ENCODE measurements at places on chromosomes 11 and 22.

- DNase-seq, result no peak
Measured at GRCh38 chr11:8442301-8442700, 151.7 kb downstream of the STK33 start.

DNA sequence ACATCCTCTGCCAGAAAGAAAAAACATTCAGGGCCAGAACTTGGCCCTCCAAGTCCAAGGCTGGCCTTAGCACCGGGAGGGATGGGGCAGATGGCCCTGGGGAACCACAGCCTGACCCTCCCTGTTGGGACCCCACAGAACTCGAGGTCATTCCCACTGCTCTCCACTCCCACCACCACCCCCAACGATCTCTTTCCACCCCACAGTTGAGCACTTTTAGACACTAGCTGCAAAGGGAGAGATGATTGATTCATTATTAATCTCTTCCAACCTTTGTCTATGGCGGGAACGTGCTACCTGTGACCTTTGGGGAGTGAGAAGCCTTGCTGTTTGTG is 869.7 kb downstream of the BRD1 start:
- no peak for DNase-seq

- no peak for DNase-seq
Measured at GRCh38 chr11:79672786-79673185, 232.0 kb upstream of the TENM4 start.

- DNase-seq, result no peak
Measured at GRCh38 chr11:119700536-119701346, 28.3 kb downstream of the NECTIN1 start.

GRCh38 chr11:87260811-87261210 is 223.1 kb downstream of the TMEM135 start:
- DNase-seq, result no peak

GRCh38 chr11:40569947-40570531 is 889.4 kb downstream of the LRRC4C start:
- DNase-seq, result no peak

GRCh38 chr11:70147668-70148067 is 55.4 kb upstream of the FADD start:
- no peak for DNase-seq

- no peak for DNase-seq
Measured at GRCh38 chr22:19986410-19987341, 29.9 kb downstream of the ARVCF start.

GRCh38 chr22:34072585-34072984 is 152.3 kb upstream of the LARGE1 start:
- no peak for DNase-seq

DNA sequence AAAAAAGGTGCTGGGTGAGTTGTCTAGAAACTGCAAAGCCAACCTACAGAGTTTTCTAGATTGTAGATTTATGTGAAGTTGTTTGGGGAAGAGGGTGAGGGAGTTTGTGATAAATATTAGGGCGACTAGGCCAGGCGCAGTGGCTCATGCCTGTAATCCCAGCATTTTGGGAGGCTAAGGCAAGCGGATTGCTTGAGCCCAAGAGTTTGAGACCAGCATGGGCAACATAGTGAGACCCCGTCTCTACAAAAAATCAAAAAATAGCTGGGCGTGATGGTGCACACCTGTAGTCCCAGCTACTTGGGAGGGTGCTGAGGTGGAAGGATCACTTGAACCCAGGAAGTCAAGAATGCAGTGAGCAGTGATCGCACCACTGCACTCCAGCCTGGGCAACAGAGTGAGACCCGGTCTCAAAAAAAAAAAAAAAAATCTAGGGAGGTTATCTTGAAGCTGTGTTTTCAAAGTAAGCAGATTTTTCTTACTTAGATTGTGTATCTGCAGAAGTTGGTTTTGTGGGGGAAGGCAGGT is 844 bp downstream of the APOL6 start:
- no peak for DNase-seq

- DNase-seq, result no peak
Measured at GRCh38 chr11:119839476-119840133, 110.6 kb upstream of the NECTIN1 start.

DNA sequence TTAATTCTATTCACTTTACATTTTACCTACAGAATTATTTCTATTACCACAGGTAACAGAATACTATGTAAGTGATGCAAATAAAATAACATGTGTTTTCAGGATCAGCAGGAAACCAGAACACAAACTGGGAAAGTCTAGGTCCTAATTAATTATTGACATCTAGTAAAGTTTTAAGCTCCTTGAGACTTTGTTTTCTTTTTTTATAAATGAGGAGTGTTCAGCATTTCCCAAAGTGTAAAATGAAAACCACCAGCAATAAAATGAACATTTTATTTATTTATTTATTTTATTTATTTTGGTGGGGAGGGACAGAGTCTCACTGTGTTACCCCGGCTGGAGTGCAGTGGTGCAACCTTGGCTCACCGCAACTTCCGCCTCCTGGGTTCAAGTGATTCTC is 123.6 kb downstream of the ARHGAP42 start:
- DNase-seq, result no peak

- DNase-seq, result no peak
Measured at GRCh38 chr22:40426594-40427333, 56.4 kb downstream of the SGSM3 start.

DNA sequence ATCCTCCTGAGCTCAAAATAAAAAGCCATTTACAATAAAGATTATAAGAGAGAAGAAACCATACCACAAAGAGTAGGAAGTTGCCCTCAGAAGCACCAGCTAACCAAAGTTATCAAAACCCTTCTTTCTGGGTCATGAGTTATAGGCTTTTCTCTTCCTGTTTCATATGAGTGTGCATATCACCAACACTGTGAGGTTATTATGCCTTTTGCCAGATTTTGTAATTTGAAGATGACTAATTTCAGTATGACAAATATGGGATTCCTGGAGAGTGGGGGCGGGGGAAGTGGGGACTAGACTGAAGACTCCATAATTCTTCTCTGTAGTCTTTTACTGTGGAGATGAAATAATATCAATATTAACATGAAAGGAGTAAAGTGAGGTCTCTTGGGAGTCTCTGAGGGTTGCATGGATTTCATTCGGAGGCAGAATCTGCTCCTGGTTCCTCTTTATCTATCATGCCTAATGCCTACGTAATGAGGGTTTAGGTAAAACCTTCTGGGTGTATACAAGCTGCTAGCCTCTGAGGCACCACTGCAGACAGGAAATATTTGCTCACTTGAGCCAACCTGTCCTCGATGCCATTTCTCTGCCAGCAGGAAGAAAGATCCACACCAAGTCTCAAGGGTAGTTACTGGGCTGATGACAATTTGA is 2.1 kb downstream of the LPXN start:
- DNase-seq, result no peak

DNA sequence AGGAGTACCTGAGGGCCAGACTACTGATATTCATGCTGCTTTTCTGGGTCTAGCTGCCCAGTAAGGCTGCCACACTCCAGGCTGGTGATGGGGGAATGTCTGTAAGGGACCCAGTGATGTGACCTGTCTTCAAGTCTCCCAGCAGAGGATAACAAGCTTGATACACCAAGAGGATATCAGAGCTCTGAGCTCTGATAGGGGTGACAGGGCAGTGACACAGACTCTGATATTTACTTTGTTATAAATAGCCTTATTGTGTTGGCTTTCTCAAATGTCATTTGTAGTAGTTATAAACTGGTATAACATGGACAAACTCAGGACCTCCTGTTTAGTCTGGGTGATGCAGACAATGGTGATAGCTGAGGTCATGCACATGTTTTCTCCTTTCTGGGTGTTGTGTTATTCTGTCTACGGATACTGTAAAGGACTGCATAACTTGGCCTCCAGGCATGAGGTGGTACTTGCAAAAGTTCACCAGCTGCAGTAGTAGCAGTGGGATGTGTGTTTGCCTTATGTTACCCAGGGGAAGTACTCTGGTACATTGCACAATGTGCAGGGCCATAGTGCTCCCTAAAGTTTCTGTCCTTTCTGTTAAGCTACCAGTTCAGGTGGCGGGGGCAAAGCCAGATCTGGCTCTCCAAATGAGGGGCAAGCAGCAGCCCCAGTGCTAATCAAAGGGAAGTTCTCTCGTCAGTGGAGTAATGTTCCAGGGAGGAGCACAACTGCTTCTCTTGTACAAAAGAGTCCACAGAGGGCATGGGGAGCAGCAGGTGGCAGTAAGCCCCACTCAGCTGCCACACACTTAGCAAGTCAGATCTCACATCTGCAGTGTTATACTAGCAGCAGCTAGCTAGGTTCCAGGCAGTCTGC is 812.2 kb downstream of the JRKL start:
- no peak for DNase-seq

DNA sequence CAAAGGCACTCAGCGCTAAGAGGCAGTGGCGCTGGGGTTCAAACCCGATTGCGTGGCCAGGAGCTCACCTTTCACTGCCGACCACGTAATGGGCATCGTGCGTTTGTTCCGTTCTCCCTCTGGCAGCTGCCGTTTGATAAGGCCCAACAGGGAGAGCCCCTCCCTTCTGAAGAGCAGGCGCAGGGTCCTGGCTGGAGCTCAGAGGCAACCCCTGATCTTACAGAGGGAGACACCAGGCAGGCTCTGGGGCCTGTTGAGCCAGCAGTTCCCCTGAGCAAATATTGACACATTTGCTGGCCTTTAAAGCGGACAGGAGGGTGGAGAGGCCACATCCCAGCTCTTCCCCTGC is 11.7 kb upstream of the C1QTNF6 start:
- DNase-seq, result no peak

DNA sequence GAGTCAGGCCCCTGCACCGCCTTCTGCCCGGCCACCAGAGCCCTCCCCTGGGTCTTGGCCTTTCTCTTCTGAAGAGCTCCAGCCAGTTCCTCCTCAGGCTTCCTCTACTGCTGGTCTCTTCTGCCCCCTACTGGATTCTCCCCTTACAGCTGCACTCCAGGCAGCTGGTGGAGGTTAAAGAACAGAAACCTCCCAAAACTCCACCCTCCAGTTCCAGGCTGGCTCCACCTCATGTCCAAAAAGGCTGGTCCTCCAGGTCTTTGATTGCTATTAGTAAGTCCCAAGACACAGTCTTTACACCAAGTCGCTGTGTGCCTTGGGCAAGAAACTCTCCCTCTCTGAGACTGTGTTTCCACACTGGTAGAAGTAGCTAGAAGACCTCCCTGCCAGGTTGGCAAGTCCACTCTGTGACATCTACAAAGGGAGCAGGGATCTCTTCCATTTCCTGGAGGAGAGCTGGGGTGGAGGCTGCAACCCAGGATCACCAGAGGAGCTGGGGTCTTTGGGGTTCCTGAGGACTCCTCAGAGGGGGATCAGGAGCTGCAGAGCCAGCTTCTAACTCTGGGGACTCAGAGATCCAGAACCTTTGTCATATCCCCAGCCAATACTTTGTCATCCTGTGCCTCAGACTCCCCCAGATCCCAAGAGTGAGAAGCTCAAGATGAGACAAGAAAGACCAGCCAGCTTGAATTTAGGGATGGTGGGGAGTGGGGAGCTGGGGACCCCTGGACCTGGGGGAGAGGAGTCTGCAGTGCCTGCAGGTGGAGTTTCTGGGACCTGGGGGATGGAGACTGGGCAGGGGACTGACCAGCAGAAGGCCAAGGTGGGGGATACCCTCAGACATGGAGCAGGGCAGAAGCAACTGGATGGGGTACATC is 3.4 kb upstream of the IGLL5 start:
- no peak for DNase-seq

GRCh38 chr11:128705124-128705920 is 11.4 kb downstream of the FLI1 start:
- no peak for DNase-seq

- no peak for DNase-seq
Measured at GRCh38 chr11:27965559-27965958, 142.4 kb downstream of the KIF18A start.

GRCh38 chr11:16297332-16297731 is 59.0 kb downstream of the SOX6 start:
- DNase-seq, result no peak

GRCh38 chr11:69486773-69487291 is 5.4 kb downstream of the LINC01488 start:
- DNase-seq, result no peak

DNA sequence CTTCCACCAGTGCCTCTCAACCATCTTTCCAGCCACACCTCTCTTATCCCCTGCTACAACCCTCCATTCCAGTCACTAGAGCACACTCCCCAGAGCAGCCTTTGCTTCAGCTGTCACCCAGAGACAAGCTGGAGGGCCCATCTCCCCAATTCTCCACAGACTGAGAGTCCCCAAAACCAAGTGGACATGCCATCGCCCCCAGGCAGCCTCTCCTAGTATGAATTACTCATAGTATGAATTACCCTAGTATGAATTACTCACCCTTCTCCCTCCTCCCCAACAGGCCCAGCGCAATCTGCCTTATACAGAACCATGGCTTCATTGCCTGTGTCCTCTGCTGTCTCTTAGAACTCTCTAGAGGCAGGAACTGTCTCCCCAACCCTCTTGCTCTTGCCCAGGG is 24.8 kb downstream of the MYH9 start:
- DNase-seq, result no peak

- DNase-seq, result no peak
Measured at GRCh38 chr11:68117853-68118470, 3.2 kb downstream of the CHKA start.

GRCh38 chr22:28927630-28928029 is 44.3 kb downstream of the ZNRF3 start:
- DNase-seq, result no peak

DNA sequence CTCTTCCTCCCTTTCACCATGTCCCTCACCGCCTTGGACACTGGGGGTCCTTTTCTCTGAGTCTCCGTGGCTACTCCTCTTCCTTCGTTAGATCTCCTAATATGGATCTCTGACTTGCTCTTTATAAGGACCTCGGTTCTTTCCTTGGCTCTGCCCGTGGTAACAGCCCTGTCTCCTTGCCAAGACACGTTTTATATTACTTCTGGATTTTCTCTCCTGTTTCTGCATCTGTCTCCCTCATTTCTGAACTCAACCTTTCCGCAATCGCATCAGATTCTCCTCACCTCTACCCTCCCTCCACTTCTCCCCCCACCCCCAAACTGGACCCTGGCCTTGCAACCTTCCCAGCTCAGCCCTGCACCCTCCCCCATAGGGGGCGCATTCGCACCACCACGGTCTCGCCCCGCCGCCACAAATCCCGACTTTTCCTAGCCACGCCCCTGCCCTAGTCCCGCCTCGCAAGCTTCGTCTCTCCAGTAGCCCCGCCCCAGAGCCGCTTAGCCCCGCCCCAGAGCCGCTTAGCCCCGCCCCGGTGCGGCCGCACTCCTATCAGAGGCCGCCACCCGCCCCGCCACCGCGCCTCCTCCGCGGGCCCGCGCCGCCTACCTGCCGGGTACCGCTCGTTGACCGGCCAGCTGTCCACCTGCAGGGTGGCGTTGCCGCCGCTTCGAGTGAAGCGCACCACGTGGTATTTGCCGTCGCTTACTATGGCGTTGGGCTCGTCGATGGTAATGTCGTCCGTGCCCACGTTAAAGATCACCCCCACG is 39.0 kb downstream of the SLC22A12 start:
- DNase-seq, result no peak

- DNase-seq, result no peak
Measured at GRCh38 chr11:18105086-18105801, 638 bp downstream of the SAAL1 start.
